ENCODE measurements at places on chromosomes 5 and 9.
A peak's percentile ranks its signal among the peaks of the same experiment; 100 is the strongest.

DNA sequence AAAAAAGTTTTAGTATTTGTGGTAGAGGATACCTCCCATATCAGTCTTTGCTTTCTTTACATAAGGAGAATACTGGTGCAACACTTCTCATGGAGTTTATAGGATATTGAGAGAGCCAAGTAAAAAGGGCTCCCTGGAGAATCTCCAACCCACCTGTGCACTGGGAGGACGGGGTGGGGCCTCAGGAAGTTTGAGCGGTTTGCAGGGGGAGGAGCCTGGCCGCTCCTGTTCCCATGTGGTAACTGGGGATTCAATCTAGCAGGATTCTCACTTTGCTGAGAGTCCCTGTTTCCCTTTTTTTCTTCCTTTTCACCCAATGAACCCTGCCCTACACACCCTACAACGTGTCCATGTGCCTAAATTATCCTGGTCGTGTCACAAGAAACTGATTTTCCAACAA lies 82.8 kb downstream of the APTX start:
- DNase-seq: no peak

DNA sequence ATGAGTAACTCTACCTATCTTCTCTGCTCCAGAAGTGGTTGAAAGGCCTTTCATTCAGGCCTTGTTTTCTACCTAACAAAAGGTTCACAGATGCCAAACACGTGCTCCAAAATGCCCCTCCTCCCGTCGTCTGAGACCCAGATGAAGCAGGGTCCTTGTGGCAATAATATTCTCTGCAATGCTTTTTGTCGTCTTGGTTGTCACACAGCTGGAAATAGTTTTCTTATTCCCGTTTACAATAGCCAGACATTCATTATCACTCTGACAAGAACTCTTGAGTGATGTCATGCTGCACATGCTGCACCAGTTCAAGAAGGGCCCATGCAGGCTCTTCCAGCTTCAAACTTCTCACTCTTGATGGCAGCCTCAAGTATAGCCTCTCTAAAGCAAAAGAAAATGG lies 7.8 kb downstream of the LPAR1 start:
- DNase-seq: no peak

DNA sequence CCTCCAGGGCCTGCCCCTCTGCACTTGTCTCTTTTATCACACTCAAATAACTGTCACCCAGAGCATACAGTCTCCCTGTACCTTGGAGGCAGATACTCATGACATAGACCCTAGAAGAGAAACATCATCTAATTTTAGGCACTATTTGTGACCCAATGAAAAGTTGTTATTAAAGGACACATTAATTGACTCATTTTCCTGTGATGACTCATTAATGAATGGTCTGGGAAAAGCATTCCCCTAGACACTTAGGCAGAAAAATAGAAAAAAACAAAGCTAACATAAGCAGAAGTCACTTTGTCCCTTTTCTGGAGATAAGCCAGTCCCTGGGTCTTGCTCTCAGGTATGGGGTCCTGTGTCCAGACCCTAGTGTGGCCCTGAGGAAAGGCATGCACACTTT lies 15.0 kb downstream of the TRPC7 start:
- DNase-seq: no peak

DNA sequence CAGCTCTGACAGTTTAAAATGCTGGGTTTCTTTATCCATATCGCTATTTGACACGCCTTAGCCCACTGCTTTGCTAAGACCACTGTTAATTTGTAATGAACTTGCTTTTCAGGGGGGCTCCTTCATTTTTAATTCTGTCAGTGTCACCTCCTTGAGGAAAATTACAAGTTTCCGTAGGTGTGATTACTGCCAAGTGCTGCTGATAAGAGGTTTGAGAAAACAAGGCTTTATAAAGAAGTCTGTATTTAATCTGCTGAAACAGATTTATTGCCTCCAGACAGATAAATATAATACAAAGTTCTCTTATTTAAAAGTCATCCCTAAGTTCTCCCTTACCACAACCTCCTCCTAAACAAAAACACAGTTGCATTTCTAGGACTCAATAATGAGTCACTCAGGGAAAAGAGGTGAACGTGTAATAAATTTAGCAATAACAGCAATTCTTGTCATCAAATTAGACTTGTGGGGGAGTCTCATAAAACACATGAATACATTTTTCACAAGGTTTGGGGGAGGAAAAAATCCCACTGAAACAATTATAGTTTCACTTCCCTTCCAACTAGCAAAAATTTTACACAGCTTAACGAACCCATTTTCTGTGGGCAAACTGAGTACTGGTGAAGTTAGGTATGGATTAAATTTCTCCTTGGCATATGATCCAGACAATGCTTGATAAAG lies 72.8 kb downstream of the MAPKAP1 start:
- no peak for DNase-seq

- no peak for DNase-seq
These were observed 203.5 kb upstream of the HAPLN1 start for GRCh38 chr5:83924171-83924570.

GRCh38 chr9:137575364-137575715 lies 3.4 kb downstream of the DPH7 start:
- DNase-seq: no peak

GRCh38 chr5:7910738-7911428 lies 41.9 kb downstream of the MTRR start:
- no peak for DNase-seq

GRCh38 chr5:11000515-11001353 lies 239.7 kb upstream of the DAP start:
- DNase-seq: no peak

DNA sequence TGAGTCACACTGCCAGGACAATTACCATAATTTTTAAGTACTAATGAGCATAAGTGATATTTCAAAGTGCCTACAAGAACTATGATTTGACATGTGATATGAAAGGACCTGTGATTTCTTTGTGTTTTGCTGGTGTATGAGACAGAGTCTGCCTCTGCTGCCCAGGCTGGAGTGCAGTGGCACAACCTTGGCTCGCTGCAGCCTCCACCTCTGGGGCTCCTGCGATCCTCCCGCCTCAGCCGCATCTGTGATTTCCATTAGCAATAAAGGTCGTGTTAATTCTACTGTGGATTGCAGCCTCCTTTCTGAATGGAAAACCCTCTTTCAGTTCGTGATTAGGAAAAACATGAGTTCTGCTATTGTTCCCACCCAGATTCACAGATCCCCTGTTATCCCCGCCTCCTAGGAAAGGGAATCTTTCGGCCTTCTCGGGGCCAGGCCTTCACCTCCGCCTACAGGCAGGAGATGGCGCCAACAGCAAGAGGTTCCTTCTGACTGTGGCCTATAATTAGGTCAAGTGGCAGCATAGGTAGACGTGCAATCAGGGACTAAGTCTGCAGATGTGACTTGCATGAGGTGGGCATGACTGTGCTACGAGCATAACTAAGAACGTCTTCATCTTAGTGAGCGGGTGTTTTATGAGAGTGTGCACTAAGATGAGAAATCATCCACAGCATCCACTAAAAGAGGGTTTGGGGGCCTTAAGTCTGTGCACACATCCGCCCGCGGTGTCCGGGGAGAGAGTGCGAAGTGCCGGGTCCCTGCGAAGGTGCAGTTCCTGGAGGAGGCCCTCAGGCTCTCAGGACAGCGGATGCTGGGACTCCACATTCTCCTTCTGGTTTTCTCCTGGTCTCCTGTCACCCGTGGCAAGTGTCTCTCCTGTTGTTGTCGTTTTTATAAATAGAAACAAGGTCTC lies 23.1 kb downstream of the TRIM7 start:
- DNase-seq: no peak

DNA sequence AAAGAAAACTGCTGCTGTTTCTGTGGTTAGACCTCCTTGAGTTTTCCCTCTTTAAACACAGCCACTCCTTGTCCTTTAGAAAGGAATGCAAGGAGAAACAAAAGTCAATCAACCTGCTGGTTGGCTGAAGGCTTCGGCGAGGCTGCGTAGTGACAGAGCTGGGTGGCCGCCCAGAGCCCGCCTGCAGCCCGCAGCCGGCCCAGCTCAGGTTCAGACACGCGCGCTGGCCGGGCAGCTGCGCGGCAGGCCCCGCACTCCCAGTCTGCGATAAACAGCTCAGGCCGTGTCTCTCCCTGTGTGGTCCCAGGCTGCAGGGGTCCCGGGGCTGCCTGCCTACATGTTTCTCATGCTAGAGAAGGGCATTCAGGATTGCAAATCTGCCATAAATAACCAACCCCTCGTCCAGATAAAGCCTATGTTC lies 115.4 kb downstream of the HSD17B3 start:
- no peak for DNase-seq

DNA sequence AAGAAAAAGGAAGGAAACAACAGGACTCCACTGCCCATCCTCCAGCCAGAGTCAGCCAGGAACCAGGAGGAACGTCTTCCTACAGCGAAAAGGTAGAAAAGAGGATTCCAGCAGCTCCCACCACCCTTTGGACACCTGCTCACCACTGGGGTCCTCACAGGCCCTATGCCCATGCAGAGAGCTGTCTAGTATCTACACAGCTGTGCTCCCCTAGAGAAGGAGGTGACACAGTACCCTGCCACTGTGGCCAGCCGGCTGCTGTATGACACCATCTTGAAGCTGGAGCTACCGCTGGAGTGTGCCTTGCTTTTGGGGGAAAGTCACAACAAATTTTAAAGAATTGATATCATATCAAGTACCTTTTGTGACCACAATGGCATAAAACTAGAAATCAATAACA lies 92.6 kb downstream of the GTF3C4 start:
- DNase-seq: no peak

GRCh38 chr5:122759241-122760070 lies 15.4 kb upstream of the SNX2 start:
- no peak for DNase-seq

DNA sequence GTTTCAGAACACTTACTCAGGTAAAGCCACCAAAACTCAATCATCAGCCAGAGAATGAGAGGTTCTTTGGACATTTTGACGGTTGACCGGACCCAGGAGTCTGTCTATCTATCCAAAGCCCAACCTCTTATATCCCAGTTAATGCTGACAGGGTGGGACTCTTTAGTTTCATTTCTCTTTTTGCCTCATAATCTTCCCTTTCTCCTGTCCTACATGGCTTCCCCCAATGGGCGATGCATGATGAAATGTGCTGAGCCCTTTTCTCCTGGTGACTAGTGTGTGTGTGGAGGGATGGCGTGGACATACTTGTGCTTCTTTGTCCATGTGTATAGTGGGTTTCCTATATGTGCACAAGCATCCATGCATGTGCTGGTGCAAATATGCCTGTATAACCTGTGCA lies at the start of gene TIMD4:
TIMD4 (minus strand) TSS at position 102 of the 400 bp plus-strand sequence; CDS start at position 74, 28 bp downstream.
- no peak for DNase-seq

DNA sequence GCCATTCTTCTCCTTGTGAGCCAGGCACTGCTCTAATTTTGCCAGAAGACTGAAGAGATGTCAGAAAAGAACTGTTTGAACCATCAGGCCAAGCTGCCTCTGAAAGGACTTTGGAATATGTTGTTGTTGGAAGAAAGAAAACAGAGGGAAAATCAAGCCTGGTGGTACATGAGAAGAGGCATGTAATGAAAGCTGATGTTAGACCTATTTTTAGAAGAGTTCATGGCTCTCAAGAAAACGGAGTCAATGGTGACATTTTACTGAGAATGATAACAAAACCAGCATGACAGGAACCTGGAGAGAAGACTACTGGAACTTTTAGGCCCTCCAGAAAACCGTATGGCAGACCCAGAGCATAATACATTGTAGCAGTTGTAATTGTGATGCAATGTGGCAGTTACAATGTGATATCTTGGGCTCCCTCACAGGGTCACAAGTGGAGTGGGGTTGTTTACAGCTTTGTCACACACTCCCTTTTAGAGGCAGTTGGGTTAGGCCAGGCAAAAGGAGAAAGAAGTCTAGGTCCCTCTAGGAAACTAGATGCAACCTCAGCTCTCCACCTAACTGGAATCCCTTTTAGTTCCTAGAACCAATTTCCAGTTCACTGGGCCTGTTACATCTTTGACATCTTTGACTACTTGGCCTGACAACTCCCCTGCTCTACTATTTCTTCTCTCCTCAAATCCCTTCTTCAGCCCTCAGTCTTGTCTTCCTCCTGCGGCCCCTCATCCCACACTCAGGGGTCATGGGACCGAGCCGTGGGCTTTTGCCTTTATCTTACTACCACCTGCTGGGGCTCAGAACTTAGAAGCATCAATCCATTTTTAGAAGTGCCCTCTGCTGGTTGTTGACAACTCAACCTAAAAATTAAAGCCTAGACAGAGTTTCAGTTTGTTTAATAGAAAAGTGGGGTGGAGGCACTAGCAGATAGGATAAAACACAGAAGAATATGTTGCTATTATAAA lies 61.2 kb upstream of the JAK2 start:
- no peak for DNase-seq

DNA sequence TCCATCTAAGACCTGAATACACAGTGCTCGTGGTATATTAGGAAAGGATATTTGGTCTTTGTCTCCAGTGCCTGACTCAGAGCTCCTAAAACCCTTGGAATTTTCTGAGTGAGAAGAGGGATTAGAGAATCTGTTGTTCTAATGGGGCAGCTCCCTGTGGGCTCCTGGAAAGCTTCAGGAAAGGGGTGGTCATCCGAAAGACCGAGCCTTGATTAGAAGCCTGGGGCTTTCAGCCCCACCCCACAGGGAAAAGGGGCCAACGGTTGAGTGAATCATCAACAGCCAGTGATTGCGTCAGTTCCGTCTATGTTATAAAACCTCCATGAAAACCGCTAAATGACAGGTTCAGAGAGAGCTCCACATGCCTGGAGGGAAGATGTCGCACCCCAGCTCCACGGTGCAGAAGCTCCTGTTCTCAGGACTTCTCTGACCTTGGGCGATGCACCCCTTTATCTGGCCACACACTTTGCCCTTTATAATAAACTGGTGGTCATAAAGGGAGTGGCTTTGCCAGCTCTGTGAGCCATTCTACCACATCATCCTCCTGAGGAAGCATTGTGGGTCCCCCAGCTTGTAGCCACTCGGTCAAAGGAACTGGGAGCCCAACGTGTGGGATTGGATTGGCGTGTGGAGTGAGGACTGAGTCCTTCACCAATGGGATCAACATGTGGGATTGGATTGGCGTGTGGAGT lies 71.0 kb upstream of the ICE1 start:
- peak; percentile 50 for DNase-seq
